ENCODE measurements at places on chromosomes 13 and 19.

DNA sequence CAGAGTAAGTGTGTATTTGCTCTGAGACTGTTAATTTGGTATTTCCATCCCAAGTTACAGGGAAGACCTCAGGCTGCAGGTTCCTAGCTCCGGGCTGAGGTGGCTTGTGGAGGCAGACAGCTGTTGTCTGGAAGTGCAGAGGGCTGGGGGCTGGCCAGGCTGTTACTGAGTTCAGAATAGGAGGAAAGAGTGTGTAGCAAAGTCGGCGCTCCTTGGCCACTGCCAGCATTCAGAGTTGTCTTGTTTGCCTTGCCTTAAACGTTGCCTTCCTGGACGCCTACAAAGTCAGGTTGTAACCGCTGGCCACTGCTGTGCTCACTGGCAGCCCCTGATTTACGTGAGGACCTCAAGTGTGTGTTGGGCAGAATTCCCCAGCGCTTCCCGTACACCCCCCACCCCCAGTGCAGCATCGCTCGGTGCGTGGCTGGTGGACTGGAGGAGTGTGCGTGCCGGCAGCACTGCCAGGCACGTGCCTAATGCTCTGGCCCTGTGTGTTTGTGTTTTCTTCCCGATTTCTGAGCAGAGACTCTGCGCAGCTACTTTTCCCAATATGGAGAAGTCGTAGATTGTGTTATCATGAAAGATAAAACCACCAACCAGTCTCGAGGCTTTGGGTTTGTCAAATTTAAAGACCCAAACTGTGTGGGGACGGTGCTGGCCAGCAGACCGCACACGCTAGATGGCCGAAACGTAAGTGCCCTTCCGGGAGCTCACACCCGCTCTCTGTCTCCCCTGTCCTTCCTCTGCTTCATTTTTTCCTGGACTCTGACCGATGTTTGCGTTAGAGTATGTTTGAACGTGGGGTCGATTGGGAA, 10.5 kb downstream of the DAZAP1 start:
- DNase-seq = no peak

GRCh38 chr13:110236831-110237261, 70.1 kb downstream of the COL4A1 start:
- no peak for DNase-seq

GRCh38 chr13:35961461-35962220, 169.5 kb downstream of the DCLK1 start:
- no peak for DNase-seq

GRCh38 chr13:31377946-31378345, 178.2 kb downstream of the B3GLCT start:
- no peak for DNase-seq

- no peak for DNase-seq
These were observed 14.8 kb downstream of the RB1 start for GRCh38 chr13:48318377-48318811.

- DNase-seq = no peak
These were observed 26.3 kb downstream of the TGDS start for GRCh38 chr13:94569615-94570014.

GRCh38 chr13:113472355-113473025, 18.0 kb downstream of the DCUN1D2 start:
- no peak for DNase-seq

DNA sequence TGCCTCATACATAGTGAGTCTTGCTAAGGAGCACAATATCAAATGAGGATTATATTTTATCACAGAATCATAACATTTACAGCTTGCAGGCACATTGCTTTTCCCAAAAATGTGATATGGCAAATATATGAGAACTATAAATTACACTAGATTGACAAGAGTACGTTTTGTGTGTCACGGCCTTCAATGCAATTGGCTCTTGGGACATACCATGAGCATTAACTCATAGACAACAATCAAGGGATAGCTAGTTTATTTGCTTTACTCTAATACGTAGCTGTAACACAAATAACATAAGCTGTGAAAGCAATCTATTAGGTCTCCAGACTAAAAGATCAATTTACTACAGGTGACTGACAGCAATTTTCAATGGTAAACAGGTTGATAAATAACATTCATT, 17.8 kb downstream of the LHFPL6 start:
- DNase-seq = no peak

DNA sequence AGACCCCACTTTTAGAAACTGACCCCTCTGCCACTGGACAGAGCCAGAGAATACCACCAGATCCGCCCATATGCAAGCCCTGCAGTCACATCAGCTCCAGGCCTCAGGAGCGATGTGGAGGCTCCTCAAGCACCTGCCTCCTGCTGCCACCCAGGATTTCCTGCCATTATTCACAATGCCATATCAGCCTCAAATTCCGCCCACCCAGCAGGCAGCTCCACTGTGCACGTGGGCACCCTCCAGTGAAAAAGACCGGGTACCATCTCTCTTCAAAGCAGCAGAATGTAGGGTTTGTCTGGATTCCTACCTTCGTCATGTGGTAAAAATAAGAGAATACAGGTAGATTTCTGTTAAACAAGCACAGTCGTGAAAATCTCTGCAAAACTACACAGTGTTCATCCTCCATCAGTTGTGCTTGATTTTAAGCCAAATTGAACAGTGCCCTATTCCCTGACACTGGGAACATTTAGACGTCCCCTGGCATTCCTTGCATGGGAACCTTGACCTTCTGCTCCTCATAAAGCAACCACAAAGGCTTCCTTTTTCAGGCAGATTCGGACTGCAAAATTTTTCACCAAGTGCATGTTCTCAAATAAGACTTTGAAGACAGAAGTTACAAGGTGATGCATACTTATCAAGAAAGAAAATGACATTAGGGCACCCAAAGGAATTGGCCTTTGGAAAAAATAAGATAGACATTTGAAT, 56.4 kb downstream of the FAM124A start:
- DNase-seq = no peak

DNA sequence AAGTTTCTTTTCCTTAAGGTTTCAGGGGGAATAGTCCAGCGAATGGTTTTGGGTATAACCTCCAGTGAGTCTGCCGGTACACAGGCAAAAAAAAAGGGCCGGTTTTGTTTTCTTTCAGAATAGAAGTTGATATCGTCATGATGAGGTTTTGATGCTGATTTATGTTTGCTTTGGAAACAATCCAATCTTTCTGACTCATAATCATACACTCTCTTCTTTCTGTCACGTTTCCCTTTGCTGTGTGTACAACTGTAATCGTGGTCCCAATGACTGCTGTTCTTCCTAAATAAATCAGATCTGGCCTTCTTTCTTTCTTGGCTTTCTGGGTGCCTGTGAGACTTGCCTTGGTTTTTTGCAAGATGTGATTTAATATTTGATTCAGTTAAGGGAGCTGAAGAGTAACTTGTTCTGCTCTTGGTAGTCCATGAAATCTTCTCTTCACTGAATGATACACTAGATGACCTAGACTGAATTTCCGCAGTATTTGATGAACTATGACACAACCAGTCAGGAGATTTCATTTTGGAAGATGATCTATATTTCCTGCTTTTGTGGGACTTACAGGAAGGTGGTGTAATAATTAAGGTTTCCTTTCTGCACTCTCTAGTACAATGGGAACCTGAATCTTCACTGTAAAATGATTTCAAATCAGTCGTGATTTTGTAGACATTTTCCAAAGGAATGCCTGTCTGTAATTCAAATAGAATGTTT, 34.9 kb upstream of the METTL21C start:
- DNase-seq = no peak

GRCh38 chr13:66501181-66501580, 729.0 kb downstream of the PCDH9 start:
- DNase-seq = no peak

- no peak for DNase-seq
These were observed 610.0 kb downstream of the EFNB2 start for GRCh38 chr13:105925496-105925895.

DNA sequence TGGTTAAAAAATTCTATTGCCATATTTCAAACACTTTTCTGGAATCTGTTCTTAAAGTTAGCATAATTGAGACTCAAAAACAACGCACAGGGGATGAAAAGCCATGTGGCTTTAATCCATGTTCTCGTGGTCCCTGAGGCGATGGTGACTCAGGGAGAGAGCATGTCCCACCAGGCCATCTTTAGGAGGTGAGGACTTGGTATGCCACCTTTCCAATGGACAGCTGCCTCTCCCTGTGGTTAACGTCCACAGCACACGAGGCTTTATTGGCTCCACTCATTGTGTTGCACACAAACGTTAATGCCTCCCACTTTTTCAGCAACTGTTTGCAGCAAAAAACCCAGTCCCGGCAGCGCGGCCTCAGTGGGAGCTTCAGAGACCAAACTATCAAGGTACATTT, 51.4 kb downstream of the EFNB2 start:
- DNase-seq = no peak

GRCh38 chr13:57627663-57628062, 3.9 kb upstream of the PCDH17 start:
- DNase-seq = no peak

DNA sequence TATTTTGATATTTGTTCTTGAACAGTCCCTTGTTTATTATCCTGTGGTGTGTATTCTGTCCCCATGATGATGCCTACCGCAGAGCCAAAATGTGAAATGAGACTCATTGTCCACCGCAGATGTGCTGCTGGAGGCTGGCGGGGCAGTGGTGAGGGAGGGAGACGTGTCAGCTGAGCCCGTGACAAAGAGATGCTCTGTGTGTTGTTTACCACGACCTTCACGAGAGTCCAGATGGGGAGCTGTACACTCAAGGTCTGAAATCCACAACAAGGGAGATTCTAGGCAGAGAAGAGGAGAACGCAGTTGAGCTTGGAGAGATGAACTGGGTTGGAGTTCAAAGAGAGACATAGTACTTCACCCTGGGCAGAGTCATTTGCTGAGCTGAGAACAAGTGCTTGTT, 20.8 kb upstream of the AMER2 start:
- no peak for DNase-seq

GRCh38 chr19:43028866-43029265, 2.6 kb upstream of the PSG11 start:
- DNase-seq = no peak

- DNase-seq = no peak
These were observed 4.6 kb upstream of the PLAUR start for GRCh38 chr19:43674596-43674995.

DNA sequence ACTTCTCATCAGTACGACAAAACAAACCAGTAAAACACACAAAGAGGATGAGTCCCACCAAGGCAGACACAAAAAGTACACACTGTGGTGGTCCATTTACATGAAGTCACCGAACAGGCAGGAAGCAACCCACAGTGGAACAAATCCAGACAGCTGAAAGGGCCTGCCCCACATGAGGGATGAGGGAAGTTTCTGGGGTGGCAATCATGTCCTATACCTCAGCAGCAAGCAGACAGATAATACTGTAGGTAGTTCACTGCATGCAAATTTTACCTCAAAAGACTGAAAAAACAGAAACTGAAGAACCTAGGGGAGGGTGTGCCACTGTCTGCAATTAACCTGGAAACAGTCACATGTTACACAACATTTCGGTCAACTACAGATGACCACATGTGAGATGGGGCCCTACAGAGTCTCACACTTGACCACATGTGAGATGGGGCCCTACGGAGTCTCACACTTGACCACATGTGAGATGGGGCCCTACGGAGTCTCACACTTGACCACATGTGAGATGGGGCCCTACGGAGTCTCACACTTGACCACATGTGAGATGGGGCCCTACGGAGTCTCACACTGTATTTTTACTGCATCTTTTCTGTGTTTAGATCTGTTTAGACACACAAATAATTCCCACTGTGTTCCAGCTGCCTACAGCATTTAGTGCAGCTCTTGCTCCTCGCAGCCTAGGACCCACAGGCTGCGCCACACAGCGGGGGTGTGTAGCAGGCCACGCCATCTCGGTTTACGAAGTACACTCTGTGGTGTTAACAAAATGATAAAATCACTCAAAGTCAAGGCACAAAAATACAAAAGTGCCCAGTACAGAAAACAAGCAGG, 22.2 kb downstream of the PCID2 start:
- DNase-seq = no peak

- no peak for DNase-seq
These were observed 385.6 kb downstream of the IRS2 start for GRCh38 chr13:109400624-109401257.

GRCh38 chr19:57016076-57016475, 103.7 kb upstream of the USP29 start:
- DNase-seq = no peak

GRCh38 chr13:39038569-39039030, 344 bp downstream of the NHLRC3 start:
- DNase-seq = peak; percentile 22

DNA sequence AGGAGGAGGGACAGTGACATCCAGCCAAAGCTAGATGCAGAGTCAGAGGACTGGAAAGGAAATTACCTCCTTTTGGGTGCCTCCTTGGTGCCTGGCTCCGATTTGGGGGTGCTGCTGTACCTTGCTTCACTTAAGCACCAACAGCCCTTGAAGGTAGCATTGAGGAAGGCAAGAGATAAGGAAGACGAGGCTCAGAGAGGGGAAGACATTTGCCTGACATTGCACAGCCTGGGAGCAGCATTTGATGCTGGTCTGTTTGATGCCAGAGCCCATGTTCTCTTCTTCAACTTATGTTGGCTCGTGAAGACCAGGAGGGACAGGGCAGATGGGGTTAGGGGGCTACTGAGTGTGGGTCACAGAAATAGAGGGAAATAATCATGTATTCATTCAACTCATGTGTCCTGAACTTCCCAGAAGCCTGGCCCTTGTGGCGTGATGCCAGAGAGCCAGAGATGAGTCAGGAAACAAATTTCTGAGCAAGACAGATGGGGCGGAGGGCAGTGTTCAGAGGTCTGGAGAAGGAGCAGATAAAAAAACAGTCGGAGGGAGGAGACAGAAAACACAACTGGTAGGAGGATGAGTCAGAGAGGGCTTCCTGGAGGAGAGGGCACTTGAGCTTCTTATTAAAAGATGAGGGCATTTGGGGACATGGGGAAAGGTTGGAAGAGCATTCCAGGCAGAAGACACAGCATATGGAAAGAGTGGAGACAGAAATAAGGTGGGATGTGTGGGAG, 3.0 kb upstream of the C19orf81 start:
- DNase-seq = no peak

- DNase-seq = no peak
These were observed 27.4 kb upstream of the ZNF83 start for GRCh38 chr19:52665529-52665928.

- peak; percentile 25 for DNase-seq
These were observed 16.7 kb downstream of the TSKS start for GRCh38 chr19:49746206-49746958.

GRCh38 chr19:56101095-56101494, 20.0 kb downstream of the ZNF787 start:
- no peak for DNase-seq

DNA sequence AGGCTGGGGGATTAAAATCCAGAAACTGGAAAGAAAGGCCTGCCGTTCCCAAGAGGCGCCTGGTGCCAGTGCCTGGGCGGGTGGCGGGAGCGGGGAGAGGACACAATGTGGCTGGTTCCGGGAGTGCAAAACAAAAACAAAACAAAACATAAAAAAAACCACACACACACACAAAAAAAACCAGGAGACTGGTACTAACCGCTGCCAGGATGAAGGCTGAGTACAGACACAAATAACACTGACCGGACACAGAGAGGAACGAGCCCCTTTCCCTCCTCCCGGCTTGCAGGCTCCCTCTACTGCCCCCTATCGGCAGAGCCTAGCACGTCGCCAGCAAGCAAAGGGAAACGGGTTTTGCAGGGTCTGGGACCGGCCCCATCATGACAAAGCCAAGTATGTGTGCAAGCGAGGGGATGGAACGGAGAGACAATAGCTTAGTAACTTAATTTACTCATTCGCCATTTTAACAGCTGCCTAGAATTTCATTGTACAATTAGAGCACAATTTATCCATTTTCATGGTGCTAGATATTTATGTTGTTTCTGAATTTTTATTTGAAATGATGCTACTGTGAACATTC, 17.9 kb upstream of the ZDHHC20 start:
- DNase-seq = peak; percentile 72
